ENCODE measurements at places on chromosomes 5 and 9.

DNA sequence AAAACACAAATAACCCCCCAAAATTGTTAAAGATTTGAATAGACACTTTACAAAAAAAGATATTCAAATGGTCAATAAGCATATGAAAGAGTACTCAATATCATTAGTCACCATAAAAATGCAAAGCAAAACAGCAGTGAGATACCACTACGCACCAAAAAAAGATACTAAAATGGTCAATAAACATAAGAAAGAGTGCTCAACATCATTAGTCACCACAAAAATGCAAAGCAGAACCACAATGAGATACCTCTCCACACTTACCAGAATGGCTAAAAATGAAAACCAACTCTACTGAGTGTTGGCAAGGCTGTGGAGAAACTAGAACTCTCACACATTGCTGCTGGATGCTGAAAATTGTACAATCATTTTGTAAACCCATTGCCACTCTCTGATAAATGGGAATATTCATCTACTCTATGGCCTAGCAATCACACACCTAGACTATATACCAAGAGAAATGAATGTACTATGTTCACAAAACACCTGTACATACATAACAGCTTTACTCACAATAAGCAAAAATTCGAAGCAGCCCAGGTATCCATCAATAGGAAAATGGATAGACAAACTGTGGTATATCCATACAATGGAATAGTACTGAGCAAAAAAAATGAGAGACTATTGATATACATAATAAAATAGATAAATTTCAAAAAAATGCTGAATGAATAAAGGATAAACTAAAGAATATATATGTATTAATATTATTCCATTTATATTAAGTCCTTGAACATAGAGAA, 205.0 kb upstream of the DAPK1 start:
- no peak for DNase-seq

- no peak for DNase-seq
These were observed 835 bp downstream of the SRA1 start for GRCh38 chr5:140556438-140556837.

DNA sequence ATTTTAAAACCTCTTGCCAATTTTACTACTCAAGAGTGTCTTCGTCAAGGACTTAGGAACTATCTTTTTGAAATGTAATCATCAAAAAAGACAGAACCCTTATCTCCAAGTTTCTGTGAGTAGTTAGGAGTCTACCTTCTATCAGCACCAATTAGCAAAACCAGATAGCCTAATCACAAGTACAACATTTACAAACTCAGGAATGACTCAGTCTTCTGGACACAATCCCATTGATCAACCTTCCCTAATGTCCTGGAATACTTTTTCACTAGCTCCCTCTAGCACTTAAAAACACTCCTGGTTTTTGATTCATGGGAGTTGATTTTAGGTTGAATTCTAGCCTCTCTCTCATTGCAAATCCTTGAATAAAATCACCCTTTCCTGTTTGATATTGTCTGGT, 680.7 kb downstream of the PRR16 start:
- DNase-seq, result no peak

GRCh38 chr5:52531105-52531504, 256.6 kb upstream of the ITGA1 start:
- no peak for DNase-seq

GRCh38 chr9:34623374-34624235, 3.3 kb upstream of the DCTN3 start:
- no peak for DNase-seq

- DNase-seq, result no peak
These were observed 226.5 kb upstream of the GLRA1 start for GRCh38 chr5:152151113-152151512.
